RCC 7860 (cell line): ENCODE measurements at places on chromosomes 13 and 19.
A peak's percentile ranks its signal among the peaks of the same experiment; 100 is the strongest.

DNA sequence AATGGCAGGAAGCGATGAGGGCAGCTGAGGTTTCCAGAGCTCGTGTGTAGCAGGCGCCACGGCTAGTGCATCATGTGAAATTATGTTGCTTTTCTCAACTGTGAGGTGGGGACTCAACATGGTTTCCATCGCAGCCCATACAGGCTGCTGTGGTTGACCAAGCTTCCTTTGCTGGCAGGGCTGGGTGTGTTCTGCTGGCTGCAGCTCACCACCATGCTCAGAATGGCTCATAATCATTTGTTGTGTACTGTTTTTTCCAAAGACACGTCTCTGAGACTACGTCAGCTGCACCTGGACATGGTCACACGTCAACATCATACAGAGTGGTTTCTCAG is 16.1 kb upstream of the RASA3 start:
- no peak for DNase-seq

DNA sequence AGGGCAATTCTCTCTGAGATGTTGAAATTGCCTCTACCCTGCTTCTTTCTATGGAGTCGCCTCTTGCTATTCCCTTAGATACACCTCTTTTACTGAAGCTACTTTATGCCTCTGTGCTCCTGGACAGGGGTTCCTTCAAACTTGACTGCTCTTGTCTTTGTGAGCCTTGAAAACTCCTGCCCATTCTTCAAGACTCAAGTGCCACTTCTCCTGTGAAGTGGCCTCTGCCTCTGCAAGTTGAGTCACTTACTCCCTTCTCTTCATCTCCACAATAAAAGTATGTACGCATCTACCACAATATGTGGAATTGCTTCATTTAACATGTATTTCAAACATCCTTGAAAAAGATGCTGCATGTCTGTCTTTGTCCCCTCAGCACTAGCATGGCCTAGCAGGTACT is 66.0 kb upstream of the TPP2 start:
- no peak for DNase-seq

DNA sequence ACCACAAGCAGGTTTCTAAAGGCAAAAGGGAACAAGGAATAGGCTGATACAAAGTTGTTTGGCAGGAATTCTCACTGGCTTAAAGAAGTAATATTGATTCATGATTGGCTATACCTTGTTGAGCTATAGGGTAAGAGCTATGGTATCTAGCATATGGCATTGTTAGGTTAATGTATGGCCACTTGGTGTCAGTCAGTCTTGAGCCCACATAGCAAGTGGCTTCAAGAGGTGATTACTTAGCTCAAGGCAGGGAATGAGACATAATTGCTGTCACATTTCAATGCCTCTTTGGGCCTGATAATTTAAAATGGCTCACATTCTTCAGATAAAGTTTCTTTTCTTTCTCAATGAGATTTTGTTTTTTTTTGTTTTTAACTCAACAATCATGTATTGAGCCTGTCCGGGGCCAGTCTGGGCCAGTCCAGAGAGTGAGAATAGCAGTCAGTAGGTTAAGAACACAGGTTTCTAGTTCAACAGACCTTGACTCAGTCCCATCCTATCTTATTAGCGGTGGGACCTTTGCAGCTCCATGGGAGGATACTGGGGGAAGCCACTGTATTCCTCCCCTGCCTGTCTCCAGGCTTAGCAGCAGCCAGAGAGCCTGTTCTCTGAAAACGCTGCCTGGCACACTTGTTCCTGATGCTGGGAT is 45.8 kb upstream of the RCBTB2 start:
- no peak for DNase-seq

GRCh38 chr13:91066745-91067144 is 280.7 kb upstream of the MIR17HG start:
- no peak for DNase-seq

DNA sequence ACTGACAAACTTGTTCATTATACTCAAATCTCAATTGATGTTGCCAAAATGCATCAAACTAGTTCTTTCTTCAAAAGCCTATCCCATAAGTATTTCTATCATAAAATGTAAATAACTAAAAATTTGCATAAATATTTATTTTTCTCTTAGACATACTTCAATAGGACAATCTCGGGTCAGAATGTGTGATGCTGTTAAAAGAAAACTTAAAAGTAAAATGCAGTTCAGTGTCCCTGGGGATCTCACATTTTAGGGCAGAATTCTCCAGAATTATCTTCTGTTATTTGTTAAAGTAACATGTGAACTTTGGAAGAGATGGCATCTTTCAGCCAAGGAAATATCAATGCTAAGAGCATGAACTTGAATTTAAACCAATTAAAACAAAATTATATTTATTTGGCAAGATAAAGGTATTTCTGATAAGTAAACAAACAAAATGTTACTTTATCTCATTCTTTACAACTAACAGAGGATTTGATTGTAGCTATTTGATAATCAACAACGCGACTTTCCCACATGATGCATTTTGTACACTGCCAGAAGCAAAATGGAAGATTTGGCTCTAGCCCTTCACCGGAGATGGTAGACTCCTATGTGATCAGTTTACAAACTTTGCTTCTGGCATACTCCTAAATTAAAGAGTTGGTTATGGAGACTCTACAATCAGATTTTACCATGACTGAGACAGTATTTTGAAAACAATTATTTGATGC is 169.5 kb upstream of the EDNRB start:
- no peak for DNase-seq

DNA sequence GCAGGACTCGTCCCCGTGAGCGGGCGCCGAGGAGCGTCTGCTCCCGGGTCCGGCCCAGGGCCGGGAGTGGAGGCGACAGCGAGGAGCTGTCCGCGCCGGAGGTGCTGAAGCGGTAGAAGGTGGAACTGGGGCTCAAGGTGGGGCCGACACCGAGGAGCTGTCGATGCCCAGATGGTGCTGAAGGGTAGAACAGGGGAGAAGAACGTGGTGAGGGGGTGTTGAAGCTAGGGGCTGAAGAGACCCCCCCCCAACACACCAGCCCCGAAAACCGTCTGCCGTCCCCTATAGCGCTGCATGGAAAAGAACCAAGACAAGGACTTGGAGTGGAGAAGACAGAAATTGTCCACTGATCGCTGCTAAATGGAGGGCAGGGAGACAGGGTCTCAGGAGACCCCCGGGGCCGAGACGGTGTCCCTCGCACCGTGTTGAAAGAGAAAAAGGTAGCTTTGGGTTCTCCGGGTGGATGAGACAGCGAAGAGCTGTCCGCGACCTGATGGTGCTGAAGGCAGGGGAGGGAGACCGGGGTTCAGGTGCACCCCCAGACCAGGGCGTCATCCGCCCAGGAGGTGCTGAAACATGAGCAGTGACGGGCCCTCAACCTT is 7.1 kb upstream of the PDE4C start:
- DNase-seq, result no peak

DNA sequence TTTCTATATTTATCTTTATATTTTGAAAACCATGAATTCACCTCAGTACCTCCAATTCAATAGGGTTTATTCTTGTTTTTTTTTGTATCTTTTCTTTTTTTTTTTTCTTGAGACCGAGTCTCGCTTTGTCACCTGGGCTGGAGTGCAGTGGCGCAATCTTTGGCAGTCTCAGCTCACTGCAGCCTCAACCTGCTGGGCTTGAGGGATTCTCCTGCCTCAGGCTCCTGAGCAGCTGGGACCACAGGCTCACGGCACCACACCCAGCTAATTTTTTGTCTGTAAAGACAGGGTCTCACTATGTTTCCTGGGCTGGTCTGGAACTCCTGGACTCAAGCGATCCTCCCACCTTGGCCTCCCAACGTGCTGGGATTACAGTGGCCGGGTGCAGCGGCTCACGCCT is 23.1 kb upstream of the EVI5L start:
- DNase-seq, result no peak

GRCh38 chr13:58429917-58430316 is 798.4 kb downstream of the PCDH17 start:
- no peak for DNase-seq

DNA sequence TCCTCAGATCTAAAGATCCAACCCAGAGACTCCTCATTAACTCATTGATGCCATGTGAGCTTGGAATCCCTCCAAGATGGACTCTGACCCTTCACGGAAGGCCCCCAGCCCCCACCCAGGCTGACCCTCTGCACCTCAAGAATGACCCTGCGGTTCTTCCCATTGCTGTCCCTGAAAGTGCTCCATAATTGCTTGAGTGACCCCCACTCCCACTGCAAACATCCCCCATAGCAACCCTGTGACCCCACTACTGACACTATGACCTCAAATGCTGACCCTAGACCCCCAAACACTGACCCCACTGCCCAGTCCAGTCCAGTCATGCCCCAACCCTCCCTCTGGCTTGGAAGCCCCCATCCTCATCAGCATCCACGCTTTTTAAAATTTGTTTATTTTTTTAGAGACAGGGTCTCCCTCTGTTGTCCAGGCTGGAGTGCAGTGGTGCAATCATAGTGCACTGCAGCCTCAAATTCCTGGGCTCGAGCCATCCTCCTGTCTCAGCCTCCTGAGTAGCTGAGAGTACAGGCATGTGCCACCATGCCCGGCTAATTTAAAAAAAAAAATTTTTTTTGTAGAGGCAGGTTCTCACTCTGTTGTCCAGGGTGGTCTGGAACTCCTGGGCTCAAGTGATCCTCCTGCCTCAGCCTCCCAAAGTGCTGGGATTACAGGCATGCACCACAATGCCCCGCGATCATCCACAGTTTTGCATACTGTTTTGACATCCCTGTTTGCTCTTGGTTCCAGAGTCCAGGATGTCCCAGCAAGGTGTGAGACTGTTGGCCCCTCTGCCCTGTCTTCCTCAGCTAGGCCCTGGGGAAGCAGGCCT is 855 bp downstream of the LYL1 start:
- DNase-seq, result no peak

DNA sequence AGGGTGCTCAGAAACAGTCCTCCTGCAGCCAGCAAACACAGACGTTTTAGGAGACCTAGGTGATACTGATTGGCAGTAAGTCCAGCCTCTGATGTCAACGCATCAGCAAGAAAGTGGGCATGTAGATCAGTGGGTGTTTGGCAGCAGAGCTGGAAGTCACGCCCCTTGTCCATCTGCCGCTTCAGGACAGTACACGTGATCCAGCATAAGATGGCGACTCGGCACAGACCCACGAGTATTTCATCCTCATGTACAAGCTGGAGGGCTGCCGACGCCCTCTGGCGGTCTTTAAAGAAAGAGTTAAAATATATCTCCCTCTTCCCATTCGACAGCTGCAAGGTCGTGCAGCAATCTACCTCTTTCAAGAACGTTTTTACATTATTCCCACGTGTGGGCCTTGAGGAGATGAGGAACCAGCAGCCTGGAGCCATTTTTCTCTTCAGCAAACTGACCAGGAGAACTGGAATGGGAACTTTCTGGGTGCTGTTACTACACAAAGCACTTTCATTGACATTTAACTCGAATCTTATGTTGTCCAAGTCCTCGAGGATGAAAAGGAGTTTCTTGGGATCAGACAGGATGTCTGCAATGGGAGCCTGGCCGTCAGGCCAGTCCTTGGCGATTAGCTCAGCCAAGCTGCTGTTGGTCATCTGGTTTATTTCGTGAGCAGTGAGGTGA is 22.3 kb downstream of the NLRP11 start:
- DNase-seq, result peak; percentile 40

- DNase-seq, result peak; percentile 99
Measured at GRCh38 chr19:11168568-11168967, 13.0 kb upstream of the SPC24 start.

DNA sequence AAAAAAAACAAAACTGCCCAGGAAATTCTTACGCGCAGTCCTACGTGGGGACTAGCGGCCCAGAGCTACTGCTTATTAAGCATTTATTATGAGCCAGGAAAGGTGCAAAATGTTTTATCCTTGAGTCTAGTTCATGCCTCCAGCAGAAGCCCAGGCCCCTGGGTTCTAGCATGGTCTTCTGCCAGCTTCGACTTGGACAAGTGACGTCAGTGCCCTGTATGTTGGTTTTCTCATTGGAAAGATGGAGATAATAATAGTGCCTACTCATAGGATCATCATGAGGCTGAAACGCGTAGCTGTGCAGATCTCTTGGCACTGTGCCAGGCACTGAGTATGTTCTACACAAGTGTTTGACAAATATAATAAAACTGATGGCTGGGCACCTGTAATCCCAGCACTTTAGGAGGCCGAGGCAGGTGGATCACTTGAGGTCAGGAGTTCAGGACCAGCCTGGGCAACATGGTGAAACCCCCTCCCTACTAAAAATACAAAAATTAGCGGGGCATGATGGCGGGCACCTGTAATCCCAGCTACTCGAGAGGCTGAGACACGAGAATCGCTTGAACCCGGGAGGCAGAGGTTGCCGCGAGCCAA is 12.4 kb upstream of the SULT2B1 start:
- DNase-seq, result peak; percentile 31

DNA sequence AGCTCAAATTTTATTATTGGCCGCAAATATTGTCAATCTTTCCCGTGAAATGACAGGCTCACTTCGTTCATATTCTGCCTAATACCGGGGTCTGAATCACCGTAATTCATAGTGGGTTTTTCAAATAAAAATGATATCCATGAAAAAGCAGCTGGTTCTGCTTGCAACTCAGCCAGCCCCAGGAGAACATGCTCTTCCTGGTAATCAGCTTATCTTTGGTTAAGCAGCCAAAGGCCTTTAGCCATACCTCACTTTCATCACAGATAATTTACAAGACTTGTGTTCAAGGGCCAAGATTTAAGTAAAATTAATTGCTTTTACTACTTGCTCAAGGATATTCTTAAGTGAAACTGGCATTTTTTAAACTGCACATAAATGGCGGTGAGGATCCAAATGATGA is 22.5 kb downstream of the RNASEH2B start:
- DNase-seq, result no peak

DNA sequence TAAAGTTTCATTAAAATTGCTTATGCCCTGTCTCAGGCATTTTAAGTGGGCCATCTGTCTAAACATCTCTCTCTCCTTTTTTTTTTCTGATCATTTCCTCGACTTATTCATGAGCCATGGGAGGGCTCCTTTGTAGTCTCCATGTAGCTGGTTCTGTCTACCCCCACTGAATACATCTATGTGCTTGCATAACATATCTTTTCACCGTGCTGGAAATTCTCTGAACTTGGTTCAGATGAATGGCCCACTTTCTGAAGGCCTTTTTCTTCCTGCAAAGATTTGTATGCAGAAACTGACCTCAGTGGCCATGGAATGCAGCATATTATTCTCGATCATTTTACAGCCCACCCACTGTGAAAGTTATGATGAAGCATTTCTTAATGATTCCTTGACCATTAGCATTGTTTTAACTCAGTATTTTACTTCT is 225.3 kb downstream of the GGACT start:
- DNase-seq, result no peak

DNA sequence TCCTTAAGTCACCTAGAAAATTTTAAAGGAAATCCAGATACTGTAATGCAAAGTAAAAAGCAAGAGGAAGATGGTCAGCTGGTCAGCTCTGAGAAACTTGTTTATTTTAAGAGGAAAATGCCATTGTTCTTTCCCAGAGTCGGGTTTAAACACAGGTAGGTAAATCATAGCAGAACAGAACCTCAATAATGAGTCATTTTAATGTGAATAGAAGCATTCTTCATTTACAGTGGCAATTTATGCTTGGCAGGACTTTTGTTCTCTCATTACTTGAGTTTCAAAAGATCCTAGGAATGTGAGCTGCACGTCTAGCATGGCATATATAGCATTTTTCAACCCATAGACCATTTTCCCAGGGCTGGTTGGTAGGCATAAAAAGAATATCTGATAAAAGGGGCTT is 132.3 kb downstream of the LIG4 start:
- no peak for DNase-seq
